ENCODE measurements at places on chromosomes 4 and X.

DNA sequence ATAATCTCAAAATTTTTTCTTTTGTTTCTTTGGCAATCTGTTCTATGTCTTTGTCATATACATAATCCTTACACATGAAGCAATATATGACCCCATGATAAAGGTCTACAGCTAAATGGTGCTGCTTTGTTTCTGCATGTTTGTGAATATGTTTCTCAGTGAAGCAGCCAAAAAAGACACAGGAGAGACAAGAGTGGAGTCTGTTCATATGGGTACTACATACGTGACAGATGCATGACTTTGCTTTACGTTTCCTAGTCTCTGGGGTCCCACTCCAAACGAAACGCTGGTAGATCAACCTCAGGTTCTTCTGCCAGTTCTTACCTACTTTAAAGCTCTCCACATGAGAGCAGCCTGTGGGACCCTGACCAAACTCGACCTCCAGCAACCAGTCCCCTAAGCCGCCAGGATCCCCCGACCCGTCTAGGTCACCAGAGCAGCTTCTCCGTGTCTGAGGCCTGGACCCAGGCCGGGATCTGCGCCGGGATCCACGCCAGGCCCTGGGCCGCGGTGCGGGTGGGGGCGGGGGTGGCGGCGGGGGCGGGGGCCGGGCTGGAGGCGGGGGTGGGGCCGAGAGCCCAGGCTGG is 1.5 kb downstream of the USP51 start:
- no peak for DNase-seq

DNA sequence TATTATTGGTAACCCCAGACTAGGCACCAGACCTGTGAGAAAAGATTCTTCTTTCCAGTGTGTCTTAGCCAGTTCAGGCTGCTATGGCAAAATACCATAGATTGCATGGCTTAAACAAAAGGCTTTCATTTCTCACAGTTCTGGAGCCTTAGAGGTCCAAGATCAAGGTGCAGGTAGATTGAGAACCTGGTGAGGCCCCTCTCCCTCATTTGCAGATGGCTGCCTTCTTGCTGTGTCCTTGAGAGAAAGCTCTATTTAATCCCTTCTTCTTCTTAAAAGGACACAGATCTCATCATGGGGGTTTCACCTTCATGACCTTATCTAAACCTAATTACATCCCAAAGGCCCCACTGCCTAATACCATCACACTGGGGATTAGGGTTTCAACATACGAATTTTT is 3.5 kb upstream of the PDLIM3 start:
- DNase-seq = no peak

DNA sequence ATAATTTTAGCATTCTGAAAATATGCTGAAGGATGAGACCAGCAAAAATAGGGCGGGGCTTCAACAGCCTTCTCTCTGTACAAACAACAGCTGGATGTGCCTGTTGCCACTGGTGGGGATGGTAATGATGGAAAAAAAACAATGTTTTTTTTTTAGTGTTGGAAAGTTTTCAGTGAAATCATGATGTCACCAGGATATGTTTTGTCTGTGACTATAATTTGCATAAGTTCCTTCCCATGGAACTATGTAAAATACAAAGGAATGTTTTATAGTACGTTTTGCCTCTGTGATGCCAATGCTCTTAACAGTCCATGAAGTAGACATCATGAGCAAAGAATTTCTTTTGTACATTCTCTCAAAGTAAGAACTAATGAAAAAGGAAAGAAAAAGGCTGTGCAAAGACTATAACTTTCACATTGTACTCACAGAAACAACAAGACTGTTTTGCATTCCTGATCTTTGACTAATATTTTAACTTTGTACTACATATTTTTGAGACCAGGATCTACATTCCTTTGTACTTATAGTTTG is 589.7 kb downstream of the SPRY1 start:
- DNase-seq = no peak

DNA sequence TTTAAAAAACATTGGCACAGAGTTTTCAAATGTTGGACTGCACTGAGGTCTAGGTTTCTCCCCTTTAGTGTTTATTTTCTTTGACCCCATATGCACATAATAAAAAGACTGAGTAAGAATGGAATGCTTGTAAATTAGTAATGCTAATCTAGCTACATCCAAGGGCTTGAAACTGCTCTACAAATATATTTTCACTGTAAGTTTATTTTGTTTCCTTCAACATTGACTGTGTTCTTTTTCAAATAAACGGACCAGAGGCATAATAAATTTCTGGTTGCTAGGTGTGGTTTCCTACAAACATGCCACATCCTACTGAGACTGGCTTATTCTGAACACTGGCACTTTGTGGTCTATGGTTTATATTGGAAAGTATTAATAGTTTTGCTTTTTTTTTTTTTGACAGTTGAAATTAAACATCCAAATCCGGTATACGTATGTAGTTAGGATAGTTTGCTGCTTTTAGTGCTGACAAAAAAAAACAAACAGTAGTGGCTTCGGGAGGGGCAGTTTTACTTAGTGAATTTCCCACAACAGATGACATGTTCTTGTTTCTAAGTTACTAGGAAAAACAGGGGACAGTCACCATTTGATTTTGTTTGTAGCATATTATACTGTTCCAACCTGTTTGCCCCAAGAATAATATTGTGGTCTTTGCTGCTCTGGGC is 13.2 kb downstream of the CA5B start:
- no peak for DNase-seq

DNA sequence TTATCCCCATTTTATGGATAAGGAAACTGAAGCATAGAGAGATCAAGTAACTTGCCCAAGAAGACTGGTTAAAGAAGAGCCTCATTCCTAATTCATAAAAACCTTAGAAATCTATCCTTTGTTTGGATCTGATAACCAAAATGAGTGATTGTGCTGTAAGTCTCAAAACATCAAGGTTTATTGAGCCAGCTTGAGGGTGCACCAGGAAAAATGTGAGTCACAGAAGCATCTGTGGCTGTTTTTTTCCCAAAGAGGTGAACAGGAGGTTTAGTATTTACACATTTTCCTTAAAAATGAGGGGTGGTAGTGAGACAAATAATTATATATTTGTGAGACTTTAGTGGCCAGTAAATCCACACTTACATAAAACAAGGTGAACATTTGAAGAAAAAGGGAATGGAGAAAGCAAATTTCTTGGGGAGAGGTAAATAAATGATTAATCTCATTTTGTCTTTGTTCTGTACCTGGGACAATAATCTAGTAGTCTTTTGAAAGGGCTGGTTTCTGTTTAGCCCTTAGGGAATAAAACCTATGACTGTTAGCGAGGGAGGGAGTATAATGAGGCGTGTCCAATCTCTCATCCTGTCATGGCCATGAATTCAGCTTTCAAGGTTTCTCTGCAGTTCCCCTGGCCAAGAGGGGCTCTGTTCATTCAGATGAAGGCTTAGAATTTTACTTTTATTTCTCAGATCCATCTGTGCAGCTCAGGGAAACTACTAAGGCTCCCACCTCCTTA is 12.2 kb upstream of the FMR1 start:
- no peak for DNase-seq

GRCh38 chrX:16603822-16604221 is 46.1 kb upstream of the S100G start:
- no peak for DNase-seq

GRCh38 chr4:78650106-78651024 is 98.8 kb downstream of the ANXA3 start:
- DNase-seq = no peak

- no peak for DNase-seq
Measured at GRCh38 chrX:39975101-39975925, 122.4 kb downstream of the BCOR start.

DNA sequence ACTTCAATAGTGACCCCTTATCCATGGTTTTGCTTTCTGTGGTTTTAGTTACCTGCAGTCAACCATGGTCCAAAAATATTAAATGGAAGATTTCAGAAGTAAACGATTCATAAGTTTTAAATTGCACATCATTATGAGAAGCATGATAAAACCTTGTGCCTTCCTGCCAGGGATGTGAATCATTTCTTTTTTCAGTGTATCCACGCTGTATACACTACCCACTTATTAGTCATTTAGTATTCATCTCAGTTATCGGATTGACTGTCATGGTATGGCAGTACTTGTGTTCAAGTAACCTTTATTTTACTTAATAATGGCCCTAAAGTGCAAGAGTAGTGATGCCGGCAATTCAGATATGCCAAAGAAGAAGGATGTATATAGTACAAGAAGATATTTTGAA is 37.7 kb upstream of the TASL start:
- no peak for DNase-seq

DNA sequence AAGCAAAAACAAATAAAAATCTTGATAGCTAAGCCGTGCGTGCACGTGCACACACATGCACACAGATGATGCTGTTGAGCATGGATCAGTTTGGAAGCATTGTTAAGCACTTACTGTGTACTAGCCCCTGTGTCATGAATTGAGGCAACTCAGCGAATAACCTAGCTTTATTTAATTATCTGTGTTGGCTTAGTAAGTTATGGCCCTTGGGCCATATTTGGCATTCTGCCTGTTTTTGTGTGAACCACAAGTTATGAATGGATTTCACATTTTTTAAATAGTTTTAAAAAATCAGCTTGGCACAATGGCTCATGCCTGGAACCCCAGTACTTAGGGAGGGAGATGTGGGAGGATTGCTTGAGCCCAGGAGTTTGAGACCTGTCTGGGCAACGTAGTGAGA is 113.6 kb upstream of the CBLL2 start:
- no peak for DNase-seq

GRCh38 chr4:170057866-170058265 is 31.7 kb upstream of the MFAP3L start:
- DNase-seq = no peak

- DNase-seq = no peak
Measured at GRCh38 chrX:33134164-33134563, 77.2 kb downstream of the DMD start.

DNA sequence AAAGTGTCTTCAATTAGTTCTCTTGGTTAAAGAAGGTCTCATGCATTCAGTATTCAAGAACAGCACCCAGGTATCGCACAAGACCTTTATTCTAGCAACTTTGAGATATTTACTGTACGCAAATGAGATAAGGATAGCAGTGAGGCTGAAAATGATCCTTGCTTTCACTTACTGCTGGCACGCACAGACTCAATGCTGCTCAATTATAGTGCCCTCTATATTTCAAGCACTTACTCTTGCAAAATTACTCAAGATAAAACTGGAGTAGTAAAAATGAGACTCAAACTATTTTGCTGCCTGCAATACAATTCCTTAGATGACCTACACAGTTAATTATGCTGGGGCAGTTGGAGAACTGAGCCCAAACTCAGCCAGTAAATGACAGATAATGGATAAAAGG is 60.9 kb downstream of the ADGRA3 start:
- DNase-seq = no peak

- DNase-seq = no peak
Measured at GRCh38 chrX:153371256-153371655, 29.9 kb downstream of the PNMA6E start.

- no peak for DNase-seq
Measured at GRCh38 chrX:84155938-84156337, 32.1 kb downstream of the RPS6KA6 start.

DNA sequence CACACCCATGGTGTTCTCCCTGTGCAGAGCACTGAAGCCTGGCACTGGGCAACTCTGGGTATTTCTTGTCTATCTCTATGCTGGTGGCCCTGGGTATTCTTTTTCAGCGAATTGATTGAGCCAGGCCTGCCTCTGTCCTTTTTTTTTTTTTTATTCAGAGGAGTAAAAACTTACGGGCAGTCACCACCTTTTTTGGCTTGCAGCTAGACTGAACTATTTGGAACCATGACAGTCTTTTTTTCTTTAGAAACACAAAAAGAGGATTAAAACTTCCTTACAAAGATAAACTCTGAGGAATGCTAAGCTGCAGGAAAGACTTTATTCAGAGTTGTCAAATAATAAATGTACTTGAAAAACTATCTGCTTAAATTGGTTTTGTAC is 119.2 kb upstream of the STIM2 start:
- DNase-seq = no peak

DNA sequence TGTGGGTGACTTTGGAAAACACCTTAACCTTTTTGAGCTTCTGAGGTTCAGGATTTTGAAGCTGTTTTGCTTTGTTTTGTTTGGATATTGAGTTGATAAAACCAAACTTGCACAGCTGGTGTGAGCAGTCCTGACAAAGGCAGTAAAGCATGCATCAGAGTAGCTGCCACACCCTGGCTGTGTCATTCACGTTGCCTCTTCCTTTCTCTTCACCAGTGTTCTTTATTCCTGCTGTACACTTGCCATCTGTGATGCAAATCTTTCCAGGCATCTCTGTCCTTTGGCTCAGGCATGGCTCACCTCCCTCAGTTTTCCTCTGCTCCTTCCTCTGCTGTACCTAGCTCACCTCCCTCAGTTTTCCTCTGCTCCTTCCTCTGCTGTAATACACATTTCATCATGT is 1850.2 kb upstream of the AGA start:
- DNase-seq = no peak

DNA sequence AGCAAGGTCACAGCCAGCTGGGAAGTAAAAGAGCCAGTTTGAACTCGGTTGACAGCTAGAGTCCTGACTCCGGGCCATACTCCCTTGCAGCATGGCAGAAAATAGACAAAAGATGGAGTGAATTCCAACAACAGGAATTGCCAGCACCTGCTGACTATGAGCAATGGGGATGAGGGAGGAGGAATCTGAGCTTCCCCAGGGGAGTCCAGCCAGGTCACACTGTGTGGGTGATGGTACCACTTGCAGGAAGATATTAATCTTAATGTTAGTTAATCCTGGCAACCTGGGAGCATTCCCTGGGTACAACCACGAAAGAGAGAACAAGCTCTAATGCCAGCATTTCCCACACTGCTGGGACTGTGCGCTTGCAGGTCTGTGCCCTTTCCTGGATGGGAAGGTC is 48.1 kb upstream of the S100G start:
- no peak for DNase-seq

GRCh38 chrX:100606753-100607152 is 22.0 kb downstream of the TNMD start:
- no peak for DNase-seq

- DNase-seq = no peak
Measured at GRCh38 chr4:21531048-21531447, 417.5 kb downstream of the KCNIP4 start.

DNA sequence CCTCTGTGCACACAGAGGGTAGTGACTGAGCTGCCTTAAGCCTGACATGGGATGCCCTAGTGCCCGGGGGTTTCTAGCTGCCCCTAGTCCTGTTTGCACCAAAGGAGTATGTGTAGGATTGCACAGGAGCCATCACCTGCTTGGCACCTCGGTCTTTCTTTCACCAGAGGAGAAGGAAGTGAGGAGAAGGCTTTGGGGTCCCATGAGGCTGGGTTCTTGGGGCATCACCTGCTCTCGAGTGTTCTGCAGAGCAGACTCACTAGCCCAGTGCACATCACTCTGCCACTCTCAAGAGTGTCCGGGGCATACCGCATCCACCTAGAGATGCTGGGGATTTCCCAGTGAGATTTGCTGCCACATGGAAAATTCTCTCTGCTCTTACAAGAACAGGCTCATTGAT is 40.5 kb upstream of the GPR78 start:
- no peak for DNase-seq
